Activated T-cell treated with anti-CD3 and anti-CD28 coated beads, Interleukin-2, amount 50 U/mL, for 72 hours (primary cell): ENCODE measurements at places on chromosomes 7 and 10.

GRCh38 chr10:45239642-45240041, 75.8 kb downstream of the OR13A1 start:
- DNase-seq, result no peak

DNA sequence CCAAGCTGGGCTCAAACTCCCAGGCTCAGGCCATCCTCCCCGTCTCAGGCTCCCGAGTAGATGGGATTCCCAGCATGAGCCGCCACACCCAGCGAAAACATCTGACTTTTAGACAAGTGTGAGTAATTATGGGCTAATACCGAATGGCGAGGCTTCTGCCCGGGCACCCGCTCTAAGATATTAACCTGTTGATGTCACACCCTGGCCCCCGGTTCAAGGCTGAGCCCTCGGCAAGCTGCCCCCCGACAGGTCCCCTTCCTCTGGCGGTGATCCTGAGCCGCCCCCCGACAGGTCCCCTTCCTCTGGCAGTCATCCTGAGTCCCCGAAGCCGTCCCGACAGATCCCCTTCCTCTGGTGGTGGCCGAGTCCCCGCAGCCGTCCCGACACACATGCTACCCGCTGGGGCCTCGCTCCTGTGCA, 5.2 kb downstream of the PSMG3 start:
- DNase-seq, result no peak

- DNase-seq, result no peak
Observed at GRCh38 chr7:99090771-99091542, 53.0 kb downstream of the SMURF1 start.

GRCh38 chr7:20916311-20916710, 129.6 kb upstream of the SP8 start:
- DNase-seq, result no peak

DNA sequence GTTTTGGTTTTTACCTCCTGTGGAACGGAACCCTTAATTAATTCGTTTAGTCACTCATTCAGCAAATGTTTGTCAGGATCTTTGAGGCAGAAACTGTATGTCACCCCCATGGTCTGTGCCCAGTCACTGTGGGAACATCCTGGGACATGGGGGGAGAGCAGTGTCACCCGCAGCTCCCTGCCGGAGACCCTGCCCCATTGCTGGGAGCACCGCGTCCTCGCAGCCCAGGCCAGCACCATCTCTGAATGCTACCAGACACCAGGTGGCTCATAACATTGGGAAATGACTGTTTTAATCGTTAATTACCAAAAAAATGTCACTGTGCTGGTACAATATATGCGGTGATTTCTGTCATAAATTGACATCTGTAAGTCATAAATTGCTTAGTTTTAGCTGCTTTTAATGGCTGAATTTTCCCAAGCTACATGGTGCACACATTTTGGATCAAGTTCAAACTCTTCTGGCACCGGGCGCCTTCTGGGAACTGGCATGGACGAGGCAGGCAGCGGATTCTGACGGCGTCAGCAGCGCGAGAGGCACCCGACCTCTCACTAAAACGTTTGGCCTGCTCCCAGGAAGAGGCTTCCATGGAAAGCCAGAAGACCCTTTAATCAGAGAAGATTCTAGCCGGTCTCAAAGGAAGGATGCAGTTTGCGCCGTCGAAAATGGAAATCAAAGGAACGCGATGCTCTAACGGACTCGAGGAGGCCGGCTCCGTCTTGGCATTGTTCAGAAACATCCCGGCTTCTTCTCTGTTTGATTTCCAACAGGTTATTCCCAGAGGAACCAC, 184.2 kb downstream of the ADARB2 start:
- DNase-seq, result no peak

- no peak for DNase-seq
Observed at GRCh38 chr10:3720228-3721019, 64.6 kb downstream of the KLF6 start.

GRCh38 chr10:95467162-95467599, 94.0 kb downstream of the SORBS1 start:
- no peak for DNase-seq

DNA sequence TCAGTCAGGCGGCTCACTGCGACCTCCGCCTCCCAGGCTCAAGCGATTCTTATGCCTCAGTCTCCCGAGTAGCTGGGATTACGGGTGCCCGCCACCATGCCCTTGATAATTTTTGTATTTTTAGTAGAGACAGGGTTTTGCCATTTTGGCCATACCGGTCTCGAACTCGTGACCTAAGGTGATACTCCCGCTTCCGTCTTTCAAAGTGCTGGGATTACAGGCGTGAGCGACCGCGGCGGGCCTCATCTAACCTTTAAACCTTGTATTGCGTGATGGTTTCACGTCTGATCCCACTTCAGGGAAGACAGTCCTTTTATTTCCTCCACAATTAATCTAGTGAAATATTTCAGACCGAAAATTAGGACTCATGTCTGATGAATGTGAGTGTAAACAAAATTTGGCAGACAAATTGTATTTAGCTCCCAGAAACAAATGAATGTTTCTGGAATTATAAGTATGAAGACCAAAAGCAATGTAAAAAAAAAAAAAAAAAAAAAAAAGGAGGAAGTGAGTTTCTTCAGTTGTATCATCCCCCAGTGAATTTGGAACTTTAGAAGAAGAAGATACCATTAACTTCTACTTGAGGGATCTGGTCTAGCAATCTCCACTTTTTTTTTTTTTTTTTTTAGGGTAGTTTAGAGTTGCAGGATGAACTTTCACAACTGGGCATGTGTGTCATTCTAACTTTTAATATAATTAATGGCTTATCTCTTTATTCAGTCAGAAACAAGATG, 1.6 kb downstream of the NUP42 start:
- DNase-seq, result no peak

GRCh38 chr7:25181532-25181931, 46.8 kb downstream of the NPVF start:
- no peak for DNase-seq

DNA sequence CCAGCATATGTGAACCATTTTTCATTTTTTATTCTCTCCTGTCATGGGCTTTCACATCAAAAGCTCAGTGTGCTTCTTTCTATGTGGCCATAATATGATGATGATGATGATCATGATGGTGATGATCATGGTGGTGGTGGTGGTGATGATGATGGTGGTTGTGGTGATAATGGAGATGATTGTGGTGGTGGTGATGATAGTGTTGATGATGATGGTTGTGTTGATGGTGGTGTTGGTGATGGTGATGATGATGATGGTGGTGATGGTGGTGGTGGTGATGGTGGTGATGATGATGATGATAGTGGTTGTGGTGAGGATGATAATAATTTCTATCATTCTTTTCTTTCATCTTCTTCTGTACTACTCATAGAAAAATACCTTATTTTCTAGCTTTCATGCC, 413.1 kb upstream of the VSTM2A start:
- DNase-seq, result no peak

DNA sequence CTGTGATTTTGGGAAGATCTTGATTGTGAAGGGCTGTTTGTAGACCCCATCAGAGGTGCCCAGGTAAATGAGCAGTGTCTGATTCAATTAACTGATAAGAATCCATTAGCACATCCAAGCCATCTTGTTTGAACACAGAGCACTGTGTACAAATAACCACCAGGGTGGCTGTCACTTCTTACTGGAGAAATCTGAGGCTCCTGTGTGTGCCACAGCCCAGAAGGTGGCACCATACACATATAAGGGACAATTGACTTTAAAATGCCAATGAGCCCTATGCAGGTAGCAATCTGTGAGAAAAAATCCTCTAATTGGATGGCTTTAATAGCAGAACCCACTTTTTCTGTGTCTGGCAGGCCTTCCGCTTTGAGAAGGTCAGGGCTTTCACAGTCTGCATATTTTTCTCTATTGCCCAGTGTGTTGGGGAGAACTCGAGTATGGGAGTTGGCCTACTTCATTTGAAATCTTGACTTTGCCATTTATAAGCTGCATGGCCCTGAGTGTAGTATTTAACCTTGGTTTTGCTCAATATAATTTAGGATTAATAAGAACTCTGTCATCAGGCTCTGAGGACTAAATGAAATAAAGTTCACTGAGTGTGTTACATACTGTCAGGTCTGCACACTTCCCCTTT, 517.4 kb downstream of the CCSER2 start:
- no peak for DNase-seq

DNA sequence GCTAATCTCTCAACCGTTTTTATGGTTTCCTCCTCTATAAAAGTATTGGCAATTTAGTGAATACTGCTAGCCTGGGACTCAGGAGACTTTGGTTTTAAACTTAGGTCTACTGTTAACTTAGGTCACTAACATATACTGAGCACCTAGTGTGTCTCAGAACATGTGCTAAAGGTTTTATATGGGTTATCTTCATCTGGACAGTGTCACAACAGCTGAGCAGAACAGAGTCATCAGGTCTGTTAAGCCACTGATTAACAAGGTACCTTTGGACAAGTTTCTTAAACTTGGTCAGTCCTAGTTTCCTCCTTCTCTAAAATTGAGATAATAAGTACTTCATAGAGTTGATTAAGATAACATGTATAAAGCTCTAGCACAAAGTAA, 30.6 kb downstream of the NET1 start:
- DNase-seq, result no peak

- no peak for DNase-seq
Observed at GRCh38 chr7:64880322-64881297, 22.5 kb upstream of the ZNF273 start.

- DNase-seq, result no peak
Observed at GRCh38 chr10:7161484-7162250, 249.2 kb downstream of the SFMBT2 start.

DNA sequence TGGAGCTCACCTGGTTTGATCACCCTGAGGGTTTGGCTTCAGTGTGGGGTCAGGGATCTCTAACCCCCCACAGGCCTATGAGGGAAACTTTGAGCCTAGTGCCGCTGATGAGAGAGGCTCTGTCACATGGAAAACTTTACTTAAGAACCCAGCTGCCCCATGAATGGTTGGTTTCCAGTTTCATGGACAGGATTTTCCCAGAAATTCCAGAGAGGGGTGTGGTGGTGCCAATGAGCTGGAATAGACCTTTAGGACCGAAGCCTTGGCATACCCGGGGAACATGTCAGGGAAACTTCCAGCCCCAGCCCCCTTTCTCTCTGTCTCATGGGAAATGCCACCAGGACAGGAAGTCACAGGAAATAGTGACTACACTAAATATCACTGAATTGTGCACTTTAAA, 36.9 kb downstream of the AKR1B1 start:
- no peak for DNase-seq

GRCh38 chr7:140983802-140984201, 30.9 kb downstream of the MRPS33 start:
- no peak for DNase-seq

DNA sequence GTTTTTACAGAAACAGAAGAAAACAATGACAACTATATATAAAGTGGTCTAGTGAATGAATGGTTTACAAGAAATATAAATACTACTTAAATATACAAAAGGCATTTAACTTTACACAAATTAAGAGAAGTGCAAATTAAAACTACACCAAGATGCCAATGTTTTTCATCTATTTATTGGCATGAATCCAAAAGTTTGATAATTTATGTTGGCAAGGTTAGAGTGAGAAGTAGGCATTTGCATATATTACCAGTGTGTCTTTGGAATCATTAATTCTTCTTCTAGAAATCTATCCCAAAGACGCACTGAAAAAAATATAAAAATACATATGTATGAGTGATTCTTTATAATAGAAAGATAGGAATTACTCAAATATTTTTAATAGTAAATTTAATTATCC, 457.4 kb downstream of the MDFIC start:
- no peak for DNase-seq

- no peak for DNase-seq
Observed at GRCh38 chr10:36265741-36266140, 623.6 kb upstream of the FZD8 start.

DNA sequence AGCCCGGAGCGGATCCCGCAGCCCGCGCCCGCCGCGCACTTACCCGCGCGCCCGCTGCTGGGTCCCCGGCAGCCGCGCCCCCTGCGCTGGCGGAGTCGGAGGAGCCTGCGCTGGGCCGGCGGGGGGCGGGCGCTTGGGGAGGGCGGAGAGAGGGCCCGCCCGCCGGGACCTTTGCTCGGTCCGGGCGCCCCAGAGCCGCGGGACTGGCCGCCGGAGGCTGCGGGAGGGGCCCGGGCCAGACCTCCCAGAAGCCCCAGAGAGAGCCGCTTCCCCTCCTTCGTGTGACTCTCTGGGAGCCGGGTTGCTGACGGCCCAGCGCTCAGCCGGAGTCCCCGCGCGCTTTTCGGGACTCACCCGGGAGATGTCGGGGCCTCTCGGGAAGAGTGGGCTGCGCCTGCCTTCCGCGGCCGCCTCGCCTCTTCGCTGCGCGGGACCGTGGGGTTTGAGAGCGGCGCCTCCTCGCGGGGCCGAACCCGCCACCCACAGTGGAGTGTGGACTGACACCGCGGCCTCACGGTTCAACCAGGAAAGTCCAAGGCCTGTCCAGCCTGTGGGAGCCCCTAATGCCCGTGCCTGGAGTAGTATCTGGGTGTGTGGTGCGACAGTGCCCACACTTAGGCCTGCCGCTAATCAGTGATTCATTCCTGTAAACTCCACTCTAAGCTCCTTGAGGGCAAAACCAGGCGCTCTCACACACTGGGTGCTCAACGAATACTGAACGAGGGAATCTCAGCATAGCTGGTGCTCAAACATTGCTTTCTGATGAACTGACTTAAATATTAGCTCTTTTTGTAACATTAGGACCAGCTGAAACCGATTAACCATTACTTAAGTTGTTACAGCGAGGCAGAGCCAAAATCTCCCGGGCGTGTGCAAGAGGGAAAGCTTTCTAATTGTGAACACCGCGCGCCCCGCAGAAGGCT, at the start of gene GSDME:
GSDME (minus strand) TSS at position 112 of the 923 bp plus-strand sequence. CDS start 7,690 bp downstream, outside the sequence.
- DNase-seq, result peak; percentile 66

DNA sequence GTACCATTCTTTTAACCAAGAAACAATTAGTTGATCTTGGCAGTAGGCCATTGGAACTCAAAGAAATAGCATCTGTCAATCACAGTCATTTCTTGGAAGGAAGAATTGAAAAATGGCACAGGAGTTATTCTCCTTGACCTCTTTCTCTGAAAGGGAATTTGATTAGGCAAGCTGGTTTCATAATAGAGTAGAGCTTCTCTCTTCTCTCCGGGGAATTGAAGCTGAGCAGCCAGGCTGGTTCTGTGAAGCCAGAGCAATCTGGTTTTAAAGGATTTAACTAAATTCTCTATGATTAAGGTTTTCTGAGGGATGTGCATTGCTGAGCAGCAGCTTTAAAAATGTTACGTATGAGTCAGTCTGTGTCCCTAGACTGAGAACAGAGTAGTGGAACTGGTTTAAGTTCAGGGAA, 70.2 kb downstream of the AHCYL2 start:
- DNase-seq, result no peak

DNA sequence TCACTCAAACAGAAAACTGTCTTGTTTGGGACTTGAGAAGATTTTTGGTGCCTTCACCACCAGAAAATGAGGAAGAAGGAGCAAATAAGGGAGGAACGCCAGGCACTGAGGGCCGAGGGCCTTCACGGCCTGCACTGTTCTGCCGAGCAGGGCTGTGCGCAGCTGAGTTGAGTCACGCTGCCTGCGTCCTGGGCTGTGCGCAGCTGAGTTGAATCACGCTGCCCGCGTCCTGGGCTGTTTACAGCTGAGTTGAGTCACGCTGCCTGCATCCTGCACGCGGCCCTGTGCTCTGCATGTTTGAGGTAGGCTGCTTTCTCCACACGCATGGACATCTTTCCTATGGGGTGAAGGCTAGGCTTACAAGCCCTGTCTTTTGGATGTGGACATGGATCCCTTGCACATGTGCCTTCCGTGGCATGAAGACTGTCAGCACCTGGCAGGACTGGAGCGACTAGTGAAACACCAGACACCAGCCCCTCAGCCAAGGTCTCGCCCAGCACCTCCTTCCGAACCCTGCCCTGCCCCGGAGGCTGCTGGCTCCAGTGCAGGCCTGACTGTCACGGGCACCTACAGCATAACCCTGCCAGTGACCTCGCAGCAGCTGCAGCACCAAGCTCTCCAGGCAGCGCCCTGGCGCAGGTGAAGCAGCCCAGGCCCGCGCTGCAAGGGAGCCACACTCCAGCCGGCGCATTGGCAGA, 96.7 kb downstream of the HTR5A start:
- DNase-seq, result no peak

GRCh38 chr7:24894429-24895221, 85.4 kb downstream of the OSBPL3 start:
- no peak for DNase-seq
